ENCODE measurements at places on chromosomes 5 and 9. TPM values are rescaled to one million over a fixed set of nuclear protein-coding genes. Genes with fewer than 3 reads are reported as not detected.

- no peak for DNase-seq
Observed at GRCh38 chr5:176388003-176388443, 375 bp downstream of the NOP16 start.

DNA sequence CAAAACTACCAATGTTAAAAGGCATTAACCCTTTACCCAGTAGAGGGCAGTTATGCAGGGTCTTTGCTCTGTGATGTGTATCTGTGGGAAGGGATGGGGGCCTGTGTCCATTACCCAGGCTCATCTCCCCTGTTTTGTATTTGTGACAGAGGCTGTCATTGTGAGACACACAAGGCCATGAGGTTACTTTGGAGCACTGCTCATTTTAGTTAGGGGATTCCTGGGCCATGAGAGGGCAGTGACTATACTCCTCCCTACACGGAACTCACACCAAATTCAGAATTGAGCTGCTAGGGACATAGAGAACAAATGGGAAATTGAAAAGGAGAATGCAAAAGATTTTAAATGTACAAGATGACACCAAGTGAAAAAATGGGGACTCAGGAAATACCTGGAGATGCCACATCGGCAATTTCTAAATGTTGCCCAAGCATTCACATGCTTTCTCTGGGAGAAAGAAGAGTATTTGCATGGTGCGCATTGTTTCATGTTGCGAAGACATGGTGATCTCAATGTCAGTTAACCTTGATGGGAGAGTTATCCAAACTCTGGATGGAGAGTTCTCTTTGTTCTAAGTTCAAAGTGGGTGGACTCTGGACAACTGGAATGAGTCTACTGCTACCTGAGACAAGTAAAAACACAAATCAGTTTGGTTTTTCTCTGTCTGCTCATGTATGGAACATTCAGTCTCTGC, 32.5 kb downstream of the C9orf152 start:
- DNase-seq, result no peak

GRCh38 chr9:8337834-8338766, 538.5 kb upstream of the DMAC1 start:
- DNase-seq, result no peak

- DNase-seq, result no peak
Observed at GRCh38 chr9:2567922-2568321, 53.7 kb upstream of the VLDLR start.

DNA sequence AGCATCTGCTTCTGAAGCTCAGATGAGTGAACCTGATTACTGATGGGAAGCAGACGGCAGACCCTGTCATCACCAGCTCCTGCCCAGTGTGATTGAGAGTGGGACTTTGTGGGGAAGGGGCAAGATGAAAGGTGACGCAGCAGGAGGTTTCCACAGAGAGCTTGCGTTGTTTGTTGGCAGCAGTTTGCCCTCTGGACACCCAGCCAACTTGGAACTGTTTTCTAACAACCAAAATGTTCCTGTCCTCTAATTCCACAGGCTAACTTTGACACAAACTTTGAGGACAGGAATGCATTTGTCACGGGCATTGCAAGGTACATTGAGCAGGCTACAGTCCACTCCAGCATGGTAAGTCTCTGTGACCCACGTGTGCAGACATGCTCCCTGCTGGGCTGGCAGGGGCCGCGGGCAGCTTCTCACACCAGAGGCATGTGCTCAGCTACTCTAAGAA, 20.9 kb downstream of the CYFIP2 start:
- no peak for DNase-seq

DNA sequence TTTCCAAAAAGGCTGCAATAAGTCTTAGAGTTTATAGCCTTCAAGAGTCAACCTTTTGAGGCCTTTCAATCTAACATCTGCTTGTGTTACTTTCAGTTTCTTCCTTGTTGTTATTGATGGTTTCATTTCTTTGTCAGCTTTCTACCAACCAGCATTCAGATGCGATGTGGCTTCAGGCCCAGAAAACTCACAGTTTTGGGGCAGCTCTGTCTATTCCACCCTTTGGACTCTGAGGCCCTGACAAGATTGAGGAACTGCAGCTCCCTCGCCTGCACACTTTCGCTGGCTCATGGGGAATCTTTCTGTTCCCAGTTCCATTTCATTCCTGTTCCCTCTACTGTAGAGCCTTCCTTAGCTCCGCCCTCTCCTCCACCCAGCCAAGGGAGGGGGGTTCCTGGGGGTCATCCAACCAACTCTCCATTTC, 13.3 kb upstream of the WHRN start:
- no peak for DNase-seq

GRCh38 chr9:27349698-27350080, 52.7 kb upstream of the EQTN start:
- no peak for DNase-seq

GRCh38 chr5:164563370-164563769, 1058.0 kb downstream of the MAT2B start:
- DNase-seq, result no peak

DNA sequence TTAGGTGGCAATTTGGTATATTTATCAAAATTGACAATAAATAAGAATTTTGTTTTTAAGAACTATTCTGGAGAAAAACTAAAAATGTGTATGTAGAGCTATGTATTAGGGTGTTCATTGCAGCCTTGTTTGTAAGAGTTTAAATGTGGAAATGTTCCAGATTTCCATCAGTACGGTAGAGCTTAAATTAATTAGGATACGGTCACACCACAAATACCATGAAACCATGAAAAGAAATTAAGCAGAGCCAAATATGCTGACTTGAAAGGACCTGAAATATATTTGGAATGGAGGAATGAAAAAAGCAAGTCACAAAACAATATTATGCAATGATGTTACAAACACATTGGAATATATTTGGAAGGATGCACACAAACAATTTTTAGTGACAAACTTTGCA, 64.6 kb downstream of the ACTBL2 start:
- DNase-seq, result no peak

DNA sequence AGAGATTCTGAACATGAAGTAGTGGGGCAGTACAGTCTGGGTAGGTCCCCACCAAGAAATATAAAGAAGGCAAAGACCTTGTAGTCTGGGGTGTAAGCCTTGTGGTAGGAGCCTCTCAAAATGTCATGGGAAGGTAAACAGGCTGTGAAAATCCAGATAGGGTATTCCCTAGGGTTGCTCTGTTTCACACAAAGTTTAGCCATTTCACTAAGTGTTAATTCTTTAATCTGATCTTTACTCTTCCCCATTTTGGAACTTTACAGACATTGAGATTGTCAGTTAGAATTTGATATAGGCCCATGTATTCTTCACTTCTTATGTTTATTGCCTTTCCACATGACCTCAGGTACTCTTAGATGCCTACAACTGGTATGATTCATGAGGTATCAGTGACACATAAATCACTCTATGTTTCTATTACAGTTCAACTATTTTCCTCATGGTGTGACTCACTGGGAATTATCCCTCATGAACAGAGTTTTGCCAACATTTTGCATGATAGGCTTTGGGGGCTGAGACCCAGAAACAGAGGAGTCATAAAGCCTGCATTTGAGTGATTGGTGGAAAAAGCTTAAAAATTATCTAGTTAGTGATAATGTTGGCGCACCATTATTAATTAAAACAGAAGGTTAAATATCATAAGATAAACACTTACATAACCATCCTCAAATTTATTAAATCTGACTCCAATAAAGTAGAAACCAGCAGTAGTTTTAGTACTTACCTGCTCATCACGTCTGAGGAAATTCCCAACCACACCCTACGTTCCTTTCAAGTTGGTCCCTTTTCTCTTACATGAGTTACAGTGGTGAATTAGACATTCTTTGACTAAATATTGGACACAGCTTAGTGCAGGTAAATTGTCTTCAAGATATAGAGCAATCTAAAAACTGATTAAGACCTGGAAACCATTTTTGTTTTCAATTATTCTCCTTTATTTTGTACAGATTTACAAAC, 399.8 kb upstream of the MEF2C start:
- DNase-seq, result peak; percentile 21

GRCh38 chr5:96637196-96637595, 25.0 kb upstream of the CAST start:
- no peak for DNase-seq

DNA sequence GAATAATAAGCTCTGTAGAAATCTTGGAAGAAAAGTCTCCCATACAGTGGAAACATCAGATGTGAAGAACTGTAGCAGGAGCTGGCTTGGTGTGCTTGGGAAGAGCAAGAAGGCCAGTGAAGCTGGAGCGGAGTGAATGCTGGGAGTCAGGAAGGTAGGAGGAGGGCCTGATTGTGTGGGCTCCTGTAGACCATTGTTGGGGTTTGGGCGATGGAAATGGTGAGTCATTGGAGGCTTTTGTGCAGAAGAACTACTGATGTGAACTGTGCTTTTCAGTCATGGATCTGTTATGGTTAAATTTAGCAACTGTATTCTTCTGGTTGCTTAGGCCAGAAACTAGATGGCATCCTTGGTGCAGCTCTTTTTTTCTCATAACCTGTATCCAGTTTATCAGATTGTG, 2.3 kb downstream of the ICE1 start:
- DNase-seq, result no peak

GRCh38 chr9:109172935-109173334, 5.9 kb upstream of the FRRS1L start:
- DNase-seq, result no peak

DNA sequence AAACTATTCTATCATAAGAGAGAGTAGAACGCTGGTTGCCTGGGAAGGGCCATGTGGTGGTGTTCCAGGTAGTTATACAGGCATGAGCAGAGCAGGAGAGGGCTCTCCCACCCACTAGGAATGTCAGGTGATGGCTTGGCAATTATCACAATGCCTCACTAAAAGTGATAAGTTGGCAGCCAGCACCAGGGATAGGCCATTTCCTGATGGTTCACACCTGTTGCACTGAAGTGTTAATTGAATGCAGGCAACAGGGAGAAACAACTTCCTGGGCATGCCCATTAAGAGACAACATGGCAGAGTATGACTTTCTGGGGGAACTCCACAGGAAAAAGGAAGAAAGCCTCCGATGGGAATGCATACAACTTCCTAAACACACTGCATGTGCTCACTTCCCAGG, 593.2 kb downstream of the ELAVL2 start:
- no peak for DNase-seq

- DNase-seq, result no peak
Observed at GRCh38 chr5:143398053-143398355, 5.5 kb downstream of the NR3C1 start.

GRCh38 chr5:78747705-78748359, 99.3 kb upstream of the LHFPL2 start:
- DNase-seq, result peak; percentile 37

GRCh38 chr9:114668146-114668545, 10.5 kb upstream of the TEX53 start:
- no peak for DNase-seq

GRCh38 chr9:134291961-134292871, 34.0 kb upstream of the RXRA start:
- no peak for DNase-seq

GRCh38 chr5:100852051-100852450, 51.0 kb downstream of the ST8SIA4 start:
- DNase-seq, result no peak

DNA sequence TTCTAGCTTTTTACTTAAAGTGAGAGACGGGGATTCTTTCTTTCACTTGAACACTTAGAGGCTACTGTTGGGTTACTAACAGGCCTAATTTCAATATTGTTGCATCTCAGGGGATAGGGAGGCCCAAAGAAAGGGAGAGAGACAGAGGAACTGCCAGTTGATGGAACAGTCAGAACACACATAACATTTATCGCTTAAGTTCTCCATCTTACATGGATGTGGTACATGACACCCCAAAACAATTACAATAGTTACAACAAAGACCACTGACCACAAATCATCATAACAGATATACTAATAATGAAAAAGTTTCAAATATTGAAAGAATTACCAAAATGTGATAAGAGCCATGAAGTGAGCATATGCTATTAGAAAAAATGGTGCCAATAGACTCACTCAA, 4.3 kb upstream of the RIC1 start:
- DNase-seq, result no peak

GRCh38 chr9:111037708-111038330, 451 bp downstream of the LPAR1 start:
- DNase-seq, result no peak

DNA sequence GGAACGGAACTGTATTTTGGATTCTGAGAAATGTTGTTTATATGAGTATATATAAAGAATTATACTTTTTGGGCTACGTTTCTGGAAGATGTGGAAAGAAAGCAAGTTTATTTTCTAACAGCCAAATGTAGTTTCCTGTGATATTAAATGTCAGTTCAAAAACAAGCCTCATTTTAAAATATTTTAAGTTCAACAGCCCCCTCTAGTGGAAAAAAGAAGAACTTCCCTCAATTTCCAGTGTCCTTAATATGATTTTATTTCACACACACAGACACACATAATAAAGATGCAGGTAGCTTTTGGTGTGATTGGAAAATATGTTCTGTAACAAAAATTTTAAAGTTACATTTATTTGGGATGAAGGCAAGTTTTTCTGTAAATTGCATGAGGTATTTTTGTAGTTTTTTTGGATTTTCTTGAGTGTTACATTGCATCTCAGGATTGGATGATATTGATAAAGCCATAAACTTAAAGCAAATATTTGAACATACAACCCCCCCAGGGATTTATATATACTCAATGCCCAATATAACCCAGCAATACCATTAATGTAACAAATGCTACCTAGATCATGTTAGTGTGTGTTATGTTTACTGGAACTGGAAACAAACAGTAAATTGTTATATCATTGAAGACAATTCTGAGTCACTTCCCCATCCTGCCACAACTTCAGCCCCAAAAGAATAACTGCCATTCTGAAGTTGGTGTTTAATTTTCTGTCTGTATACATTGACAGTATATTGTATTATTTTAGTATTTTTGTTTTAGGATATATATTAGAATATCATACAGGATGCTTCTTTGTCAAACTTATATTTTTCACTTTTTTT, 54.0 kb downstream of the CCDC171 start:
- DNase-seq, result no peak

DNA sequence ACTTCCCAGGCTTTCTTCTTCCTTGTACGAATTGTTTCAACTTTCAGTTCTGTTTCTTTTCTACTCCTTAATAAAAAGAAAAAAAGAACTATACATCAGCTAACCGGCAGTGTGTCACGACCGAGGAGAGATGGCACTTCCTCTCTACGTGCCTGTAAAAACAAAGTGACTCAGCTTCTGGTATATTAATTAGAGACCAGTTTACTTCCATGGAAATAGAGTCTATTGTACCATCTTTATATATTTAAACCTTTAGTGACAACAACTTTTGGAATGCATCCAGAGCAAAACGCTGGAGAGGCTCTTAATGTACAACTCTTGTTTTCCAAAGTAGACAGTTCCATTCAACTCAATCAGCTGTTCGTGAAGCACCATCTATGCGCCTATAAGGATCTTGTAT, 94.5 kb upstream of the LIFR start:
- DNase-seq, result no peak

- DNase-seq, result peak; percentile 60
Observed at GRCh38 chr5:31854181-31855133, 215.5 kb downstream of the PDZD2 start.

PLEKHG4B gene
- 5.4 TPM for total RNA-seq

KCNV2 gene
- total RNA-seq, result not detected

PCDHB15 gene
- total RNA-seq, result 3.0 TPM

NEK6 gene
- 22.7 TPM for total RNA-seq

LMX1B gene
- total RNA-seq, result 1.7 TPM

IFNB1 gene
- total RNA-seq, result not detected

DEPDC1B gene
- total RNA-seq, result 10.6 TPM

CARD9 gene
- total RNA-seq, result 2.0 TPM

ZNF618 gene
- total RNA-seq, result 12.1 TPM

DRD1 gene
- total RNA-seq, result not detected

RORB gene
- not detected for total RNA-seq

SCGB3A2 gene
- not detected for total RNA-seq

AQP3 gene
- total RNA-seq, result 1.1 TPM

PCDHA11 gene
- total RNA-seq, result 1.2 TPM

OTP gene
- total RNA-seq, result not detected

MARCOL gene
- not detected for total RNA-seq

PCDHGA6 gene
- total RNA-seq, result 3.1 TPM

TAF11L10 gene
- total RNA-seq, result not detected

KIF2A gene
- 51.3 TPM for total RNA-seq

ZNF354C gene
- total RNA-seq, result 6.9 TPM

Measured in kidney epithelial cell (primary cell).